ENCODE measurements at places on chromosomes 1 and 21.

- no peak for DNase-seq
Measured at GRCh38 chr1:61654067-61654466, 70.9 kb downstream of the TM2D1 start.

- no peak for DNase-seq
Measured at GRCh38 chr1:81878538-81878937, 77.8 kb downstream of the ADGRL2 start.

DNA sequence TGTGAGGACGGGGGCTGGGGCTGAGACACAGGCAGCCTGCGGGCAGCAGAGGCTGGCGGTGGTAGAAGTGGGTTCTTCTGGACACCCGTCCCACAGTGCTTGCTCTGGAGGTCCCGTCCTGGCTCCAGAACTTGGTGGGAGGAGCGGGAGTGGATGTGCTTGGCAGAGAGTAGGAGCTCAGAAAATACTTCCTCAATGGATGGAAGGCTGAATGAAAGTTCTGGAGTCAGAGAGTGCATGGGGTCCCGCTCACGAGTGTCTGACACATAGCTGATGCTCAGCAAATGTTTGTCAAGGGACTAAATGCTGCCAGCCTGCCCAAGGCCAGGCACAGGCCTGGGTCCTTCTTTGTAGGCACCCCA lies 13.4 kb upstream of the NES start:
- no peak for DNase-seq

- peak; percentile 76 for DNase-seq
Measured at GRCh38 chr1:200888349-200888838, 6.3 kb upstream of the INAVA start.

DNA sequence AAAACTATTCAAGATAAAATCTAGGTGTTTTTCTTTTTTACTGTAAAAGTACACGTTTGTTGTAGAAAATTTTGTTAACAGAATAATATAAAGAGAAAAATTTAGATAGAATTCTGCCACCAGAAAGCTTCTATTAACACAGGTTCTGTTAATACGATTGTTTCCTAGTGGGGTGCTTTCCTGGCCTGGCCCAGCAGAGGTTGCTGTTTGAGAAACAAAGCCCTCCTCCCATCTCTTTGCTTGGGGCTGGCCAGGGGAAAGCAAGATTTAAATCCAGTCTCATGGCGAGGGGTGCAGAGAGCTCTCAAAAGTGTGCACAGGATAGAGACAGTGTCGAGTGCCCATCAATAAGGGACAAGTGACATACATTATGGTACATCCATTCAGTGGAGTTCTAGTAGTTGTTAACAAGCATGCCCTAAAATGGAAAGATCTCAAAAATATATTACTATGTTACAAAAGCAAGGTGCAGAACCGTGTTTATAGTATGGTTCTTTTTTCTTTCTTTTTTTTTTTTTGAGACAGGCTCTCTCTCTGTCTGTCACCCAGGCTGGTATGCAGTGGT lies 14.6 kb upstream of the ACBD3 start:
- DNase-seq, result no peak

DNA sequence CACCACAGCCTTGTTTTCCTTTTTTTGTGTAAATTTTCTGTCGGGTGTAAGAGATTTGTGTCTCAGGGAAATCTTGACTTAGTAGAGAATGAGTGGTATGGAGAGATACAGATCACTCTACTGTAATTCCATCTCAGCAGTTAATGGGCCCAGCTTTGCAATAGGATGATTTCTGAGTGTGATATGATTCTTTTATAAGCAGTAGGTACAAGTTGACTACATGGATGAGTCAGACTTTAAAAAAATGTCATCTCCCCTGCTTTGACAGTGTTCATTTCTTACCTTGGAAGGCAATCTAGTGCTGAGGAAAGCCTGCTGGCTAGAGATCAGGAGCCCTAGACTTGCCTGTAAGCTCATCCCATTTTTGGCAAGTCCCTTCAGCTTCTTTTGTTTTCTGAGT lies 261.9 kb downstream of the RYR2 start:
- DNase-seq, result no peak

GRCh38 chr1:246350745-246351144 lies 156.3 kb downstream of the SMYD3 start:
- DNase-seq, result no peak

DNA sequence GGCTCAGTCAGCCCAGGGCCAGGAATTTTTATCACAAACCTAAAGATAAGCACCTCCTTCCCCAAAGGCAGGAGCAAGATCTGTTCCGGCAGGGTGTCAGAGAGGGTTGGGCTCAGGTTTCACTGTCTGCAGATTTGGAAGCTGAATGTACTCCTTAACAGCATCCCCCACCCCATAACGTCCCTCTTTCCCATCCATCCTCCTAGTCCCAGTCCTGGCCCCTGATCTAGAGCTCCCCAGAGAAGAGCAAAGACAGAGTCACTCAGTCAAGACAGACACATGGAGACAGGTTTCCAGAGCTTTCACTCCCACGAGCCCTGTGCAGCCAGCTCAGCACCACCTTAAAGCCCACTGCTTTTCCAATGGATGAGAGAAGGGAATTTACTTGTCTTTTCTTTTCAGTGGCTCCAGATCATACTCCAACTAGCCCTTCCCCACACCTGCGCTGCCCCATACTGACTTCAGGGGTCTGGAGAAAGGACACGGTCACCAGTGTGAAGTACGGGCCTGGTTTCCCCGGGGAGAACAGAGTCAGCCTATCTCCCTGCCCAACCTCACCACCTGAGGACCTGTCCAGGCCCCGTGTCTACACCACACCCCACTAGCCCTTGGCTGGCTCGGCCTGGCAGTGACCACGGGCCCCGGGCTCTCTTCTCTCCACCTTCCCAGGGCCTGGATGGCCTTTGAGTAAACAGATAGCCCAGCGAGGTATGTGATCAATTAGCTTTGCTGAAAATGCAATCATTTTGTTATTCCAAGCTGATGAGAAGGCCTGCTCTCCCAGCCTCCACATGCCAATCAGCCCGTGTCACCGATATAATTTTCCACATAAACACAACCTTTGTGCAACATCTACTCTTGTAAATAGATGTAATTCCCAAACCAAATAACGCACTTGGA lies 249.1 kb downstream of the FOXD2 start:
- no peak for DNase-seq

GRCh38 chr1:233151861-233152260 lies 143.7 kb downstream of the PCNX2 start:
- no peak for DNase-seq

DNA sequence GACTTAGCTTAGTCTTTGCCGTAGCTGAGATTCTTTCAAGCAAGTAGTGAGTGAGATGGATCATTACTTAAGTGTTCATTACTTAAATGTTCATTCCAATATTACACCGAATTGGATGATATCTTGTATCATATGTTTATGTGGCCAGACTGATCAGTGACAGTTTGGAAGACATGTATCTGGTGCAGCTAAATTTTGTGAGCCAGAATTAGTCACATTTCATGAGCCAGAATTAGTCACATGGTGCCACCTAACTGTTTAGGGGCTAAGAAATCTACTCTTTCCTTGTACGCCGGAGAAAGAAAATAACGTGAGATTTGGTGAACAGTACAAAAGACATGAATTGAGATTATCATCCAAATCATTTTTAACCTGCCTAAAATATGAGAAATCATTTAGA lies 355.6 kb downstream of the USP25 start:
- no peak for DNase-seq

- DNase-seq, result no peak
Measured at GRCh38 chr1:185996211-185996610, 262.0 kb downstream of the HMCN1 start.

GRCh38 chr1:31020007-31020790 lies 45.3 kb downstream of the PUM1 start:
- DNase-seq, result no peak

DNA sequence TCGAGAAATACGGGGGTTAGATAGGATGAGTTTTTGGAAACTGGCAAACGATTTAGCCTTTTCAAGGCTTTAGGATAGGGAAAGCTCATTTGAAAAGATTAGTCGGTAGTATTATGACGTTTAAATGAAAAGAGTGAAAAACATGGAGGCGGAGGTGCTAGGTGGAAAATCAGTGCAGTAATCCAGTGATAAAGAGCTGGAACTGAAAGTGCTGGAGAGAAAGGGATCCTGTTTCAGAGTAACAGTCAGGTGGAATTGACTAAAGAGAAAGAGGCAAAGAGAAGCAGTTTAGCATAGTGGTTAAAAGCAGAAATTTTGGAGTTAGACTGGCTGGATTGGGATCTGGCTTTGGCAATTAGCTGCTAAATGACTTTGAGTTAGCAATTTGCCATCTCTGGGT lies 945 bp downstream of the WDR3 start:
- DNase-seq, result no peak

GRCh38 chr1:222224636-222225315 lies 323.1 kb downstream of the HHIPL2 start:
- no peak for DNase-seq

DNA sequence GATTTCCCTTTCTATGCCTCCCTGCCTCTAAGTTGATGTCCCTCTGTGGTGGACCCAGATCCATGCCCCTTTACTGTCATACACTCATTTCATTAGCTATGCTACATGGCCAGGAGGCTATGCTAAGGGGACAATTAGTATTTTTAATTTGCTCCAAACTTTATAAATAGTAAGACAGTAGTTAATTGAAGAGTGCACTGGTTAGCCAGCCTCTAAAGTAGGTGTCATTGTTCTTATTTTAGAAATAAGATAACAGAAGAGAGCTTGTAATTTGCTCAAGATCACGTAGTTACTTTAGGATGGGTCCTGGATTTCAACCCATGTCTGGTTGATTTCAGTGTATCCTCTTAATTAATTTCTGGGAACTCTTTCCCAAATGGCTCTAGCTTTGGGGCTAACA lies 29.4 kb upstream of the GNG12 start:
- no peak for DNase-seq

- no peak for DNase-seq
Measured at GRCh38 chr1:200951016-200951415, 56.3 kb downstream of the INAVA start.

- DNase-seq, result no peak
Measured at GRCh38 chr1:77143529-77144121, 75.6 kb downstream of the PIGK start.

DNA sequence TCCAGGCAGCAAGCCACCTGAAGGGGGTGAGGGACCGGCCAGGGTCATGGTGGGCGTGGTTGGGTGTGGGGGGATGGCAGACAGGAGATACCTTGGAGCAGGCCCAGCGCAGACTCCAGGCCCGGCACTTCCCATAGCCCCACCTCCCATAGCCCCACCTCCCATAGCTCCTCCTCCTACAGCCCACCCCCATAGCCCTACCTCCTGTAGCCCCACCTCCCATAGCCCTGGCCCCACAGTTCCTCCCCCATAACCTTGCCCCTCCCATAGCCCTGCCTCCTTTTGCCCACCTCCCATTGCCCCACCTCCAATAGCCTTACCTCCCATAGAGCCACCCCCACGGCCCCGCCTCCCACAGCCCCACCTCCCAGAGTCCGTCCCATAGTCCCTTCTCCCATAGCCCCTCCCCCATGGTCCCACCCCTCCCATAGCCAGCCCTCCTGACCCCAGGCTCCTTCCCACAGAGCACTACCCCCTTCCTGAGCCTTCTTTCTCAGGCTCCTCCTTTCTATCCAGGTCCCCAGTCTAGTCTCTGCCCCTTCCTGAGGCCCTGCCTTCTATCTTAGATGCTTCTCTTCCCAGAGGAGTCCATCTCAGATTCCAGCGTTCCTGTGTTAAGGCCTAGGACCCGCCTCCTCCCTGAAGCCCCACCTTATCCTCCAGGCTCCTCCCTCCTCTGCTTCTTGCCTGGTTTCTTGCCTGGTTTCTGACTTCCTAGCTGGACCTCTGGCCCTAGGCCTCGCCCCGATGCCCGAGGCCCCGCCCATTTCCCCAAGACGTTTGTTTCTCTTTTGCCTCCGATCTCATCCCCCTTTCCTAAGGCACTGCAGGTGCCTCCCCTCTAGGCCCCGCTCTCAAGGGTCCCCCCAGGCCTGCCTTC lies 46.8 kb downstream of the PTPRU start:
- DNase-seq, result peak; percentile 57

- DNase-seq, result no peak
Measured at GRCh38 chr1:164614316-164614715, 55.3 kb downstream of the PBX1 start.

GRCh38 chr1:201184307-201185122 lies 6.1 kb upstream of the IGFN1 start:
- DNase-seq, result no peak

DNA sequence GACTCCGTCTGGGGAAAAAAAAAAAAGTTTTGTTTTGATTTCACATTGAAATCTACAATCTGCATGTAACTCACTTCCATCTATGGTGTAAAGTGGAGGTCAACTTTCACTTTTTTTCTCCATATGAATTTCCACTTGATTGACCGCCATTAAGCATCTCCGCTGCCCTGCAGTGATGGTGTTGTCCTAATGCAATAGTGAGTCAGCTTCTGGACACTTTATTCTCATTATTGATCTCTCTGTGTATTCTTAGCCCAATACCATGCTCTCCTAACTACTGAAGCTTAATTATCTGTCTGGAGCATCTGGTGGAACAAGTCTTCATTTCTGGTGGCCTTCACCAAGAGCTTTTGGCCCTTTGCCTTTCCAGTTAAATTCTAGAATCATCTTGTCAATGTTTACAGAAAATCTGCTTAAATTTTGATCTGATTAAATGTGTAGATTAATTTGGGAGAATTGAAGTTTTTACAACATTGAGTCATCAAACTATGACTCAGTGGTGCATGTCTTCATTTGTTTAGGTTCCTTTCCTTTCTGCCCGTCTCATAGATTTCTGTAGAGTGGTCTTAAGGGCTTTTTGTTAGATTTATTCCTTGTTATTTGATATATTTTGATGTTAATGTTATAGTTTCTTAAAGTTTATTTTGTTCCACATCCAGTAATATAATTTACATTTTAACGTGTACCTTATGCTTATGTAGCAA lies 181.5 kb downstream of the PRDM2 start:
- no peak for DNase-seq

- DNase-seq, result no peak
Measured at GRCh38 chr1:8736927-8737326, 80.5 kb downstream of the RERE start.

- DNase-seq, result no peak
Measured at GRCh38 chr21:45207839-45208626, 79.7 kb downstream of the POFUT2 start.

GRCh38 chr1:20491866-20492265 lies 5.9 kb upstream of the CAMK2N1 start:
- no peak for DNase-seq
